Epithelial cell of alveolus of lung (primary cell): ENCODE measurements at places on chromosomes 6 and 20. TPM values are rescaled to one million over a fixed set of nuclear protein-coding genes. Genes with fewer than 3 reads are reported as not detected.

ARFGEF2 gene
- 14.2 and 15.3 TPM in 2 replicates for total RNA-seq

SLC22A23 gene
- total RNA-seq: 3.7 and 6.5 TPM in 2 replicates

OSBPL2 gene
- 14.1 and 16.3 TPM in 2 replicates for total RNA-seq

EMILIN3 gene
- total RNA-seq: under 0.01 and 0.24 TPM in 2 replicates

TGM3 gene
- not detected in 2 replicates for total RNA-seq

SUMO4 gene
- total RNA-seq: 4.8 TPM in 1 of 2 replicates, not detected in the other

FLRT3 gene
- total RNA-seq: 4.8 and 7.7 TPM in 2 replicates

NFYA gene
- total RNA-seq: 13.8 and 18.1 TPM in 2 replicates

DZANK1 gene
- 0.65 and 0.72 TPM in 2 replicates for total RNA-seq

TRIM38 gene
- 7.5 and 7.8 TPM in 2 replicates for total RNA-seq

TRIM10 gene
- not detected in 2 replicates for total RNA-seq

DOK5 gene
- total RNA-seq: 2.1 and 4.3 TPM in 2 replicates

SOBP gene
- 1.0 and 4.2 TPM in 2 replicates for total RNA-seq

REPS1 gene
- total RNA-seq: 18.1 and 24.3 TPM in 2 replicates

IL17A gene
- not detected in 2 replicates for total RNA-seq
